Activated CD4-positive, alpha-beta T cell treated with anti-CD3 and anti-CD28 coated beads, Interleukin-2, Interleukin-4, amounts not matched to agents 100 ng/mL and 50 ng/mL, durations not matched to agents 16 hours and 8 hours (primary cell): ENCODE measurements at places on chromosomes 16 and 17.

GRCh38 chr16:67552476-67552875, 9.8 kb upstream of the CTCF start:
- no peak for DNase-seq

GRCh38 chr17:35117984-35118383, 1.7 kb downstream of the RAD51D start:
- peak; percentile 57 for DNase-seq

DNA sequence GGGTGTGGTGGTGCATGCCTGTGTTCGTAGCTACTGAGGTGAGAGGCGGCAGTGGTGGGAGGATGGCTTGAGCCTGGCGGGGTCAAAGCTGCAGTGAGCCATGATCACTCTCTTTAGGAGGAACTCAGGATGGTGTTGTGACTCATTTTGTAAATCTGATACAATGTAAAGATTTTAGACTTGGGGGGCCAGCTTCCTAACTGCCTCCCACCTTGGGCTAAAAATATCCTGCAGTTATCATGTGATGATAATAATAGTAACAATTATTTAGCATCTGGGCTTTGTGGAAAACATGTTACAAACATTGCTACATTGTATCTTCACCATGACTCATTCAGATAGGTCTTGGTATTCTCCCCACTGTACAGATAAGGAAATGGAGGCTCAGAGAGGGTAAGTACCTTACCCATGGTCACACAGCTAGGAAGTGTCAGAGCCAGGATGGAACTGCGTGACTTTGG, 7.4 kb downstream of the CTNS start:
- peak; percentile 66 for DNase-seq

DNA sequence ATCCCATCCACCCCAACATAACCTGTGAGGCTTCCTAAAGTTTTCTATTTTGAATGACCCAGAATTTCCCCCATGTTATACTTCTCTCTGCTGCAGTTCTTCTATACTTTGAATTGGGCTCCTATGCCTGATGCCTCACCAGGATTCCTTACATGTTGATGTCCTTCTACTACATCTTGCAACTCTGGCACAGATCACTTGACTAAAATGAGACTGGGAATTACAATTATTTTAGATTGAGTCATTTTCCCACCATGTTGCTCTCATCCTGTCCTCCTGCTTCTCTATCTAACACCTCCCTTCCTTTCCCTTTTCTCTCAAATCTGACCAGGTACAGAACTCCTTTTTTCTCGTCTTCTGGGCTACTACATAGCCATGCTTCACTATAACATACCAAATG, 314.0 kb upstream of the KCNJ16 start:
- no peak for DNase-seq

DNA sequence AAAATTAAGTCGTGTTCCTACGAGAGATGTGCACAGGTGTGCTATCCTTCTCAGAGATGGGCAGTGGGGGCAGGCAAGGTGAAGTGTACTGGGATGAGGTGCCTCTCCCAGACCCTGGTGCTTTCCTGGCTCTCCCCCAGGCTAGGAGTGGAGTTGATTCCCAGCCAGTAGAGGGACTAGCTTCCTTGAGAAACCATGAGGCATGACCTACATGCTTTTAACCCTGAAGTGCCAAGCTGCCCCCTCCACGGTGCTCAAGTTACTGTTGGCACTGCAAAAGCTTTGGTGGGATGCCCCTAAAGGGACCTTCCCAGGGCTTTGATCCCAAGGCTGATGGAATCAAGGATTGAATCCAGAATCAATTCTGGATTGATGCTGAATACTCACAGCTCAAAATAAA, 47.0 kb upstream of the SREBF1 start:
- DNase-seq = no peak

DNA sequence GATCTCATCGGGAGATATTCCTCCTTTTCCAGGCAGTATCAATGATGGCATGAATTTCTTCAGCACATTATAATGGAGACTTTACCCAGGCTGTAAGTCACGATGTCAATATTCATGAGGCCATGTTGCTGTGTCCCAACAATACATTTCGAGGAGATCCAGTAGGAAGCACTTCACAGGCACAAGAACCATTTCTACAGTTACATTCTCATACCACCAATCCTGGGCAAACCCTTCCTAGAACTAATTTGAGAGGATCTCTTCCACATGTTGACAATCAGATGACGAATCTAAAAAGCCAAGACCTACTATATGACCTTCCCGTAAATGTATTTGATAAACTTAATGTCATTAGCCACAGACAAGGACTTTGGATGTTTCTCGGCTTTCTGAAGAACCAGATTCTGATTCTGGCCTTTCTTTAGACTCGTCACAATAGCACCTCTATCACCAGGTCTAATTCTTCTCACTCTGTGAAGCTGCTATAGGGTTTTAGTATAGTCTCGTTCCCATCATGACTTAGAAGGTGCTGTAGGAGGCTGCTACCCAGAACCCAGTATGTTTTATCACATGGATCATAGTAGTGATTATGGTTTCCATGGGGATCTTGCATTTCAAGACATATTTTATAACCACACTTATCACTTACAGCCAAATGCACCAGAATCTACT, 40.2 kb downstream of the C16orf87 start:
- no peak for DNase-seq

DNA sequence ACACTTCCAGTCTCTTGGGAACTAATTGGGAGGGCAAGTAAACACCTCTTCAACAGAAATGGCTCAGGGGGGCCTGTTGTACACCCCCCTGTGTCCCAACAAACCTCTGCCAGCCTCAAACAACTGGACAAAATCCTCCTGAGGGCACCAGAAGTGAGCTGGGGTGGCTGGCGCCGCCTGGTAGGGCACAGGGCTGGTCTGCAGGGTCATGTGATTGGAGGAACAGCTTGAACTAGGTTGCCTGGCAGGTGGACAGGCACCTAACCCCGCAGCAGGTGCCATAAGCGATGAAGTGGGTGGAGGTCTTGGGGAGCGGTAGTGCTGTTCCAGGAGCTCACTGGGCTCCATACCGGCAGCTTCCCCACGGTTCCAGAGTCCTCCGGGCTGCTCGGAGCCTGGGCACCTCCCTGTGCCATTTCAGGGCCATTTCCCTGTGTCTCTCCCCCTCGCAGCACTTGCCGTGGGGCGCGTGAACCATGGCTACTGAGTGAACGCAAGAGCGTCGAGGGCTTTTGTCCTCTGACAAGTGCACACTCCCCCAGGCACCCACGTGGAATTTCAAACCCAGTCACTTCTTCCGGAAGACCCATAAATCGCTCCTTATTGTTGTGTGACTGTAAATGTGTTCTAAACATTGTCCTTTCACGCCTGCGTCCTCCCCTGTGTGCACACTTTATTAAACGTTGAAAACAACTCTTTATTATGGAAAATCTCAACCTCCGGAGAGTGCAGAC, 101.5 kb downstream of the SEC14L1 start:
- no peak for DNase-seq

DNA sequence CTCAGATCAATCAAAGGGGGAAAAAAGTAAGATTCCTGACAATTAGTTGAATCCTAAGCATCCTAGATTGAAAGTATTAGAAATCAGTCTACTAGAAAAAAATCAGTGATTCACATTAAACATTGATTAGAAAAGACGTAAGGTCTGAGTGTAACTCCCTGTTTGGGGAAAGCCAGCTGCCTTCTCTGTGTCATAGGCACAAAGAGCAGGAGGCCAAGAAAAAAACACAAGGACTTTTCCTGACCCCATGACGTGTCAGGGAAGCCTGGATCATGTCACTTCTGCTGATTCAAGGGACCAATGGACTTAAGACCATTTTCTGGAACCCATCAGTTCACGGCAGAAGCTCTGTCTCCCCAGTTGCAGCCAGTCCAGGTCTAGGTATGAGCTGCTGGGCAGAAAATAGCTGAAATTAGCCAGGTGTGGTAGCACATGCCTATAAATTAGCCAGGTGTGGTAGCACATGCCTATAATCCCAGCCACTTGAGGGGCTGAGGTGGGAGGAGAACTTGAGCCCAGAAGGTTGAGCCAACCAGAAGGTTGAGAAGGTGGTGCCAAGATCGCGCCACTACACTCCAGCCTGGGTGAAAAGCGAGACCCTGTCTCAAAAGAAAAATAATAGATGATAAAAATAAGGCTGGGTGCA, 35.9 kb downstream of the RANBP10 start:
- no peak for DNase-seq

- DNase-seq = peak; percentile 70
Observed at GRCh38 chr17:3964203-3965117, at the start of gene ATP2A3. Gene ATP2A3, minus strand, starts transcription at chr17:3964437. Its CDS starts 146 bp downstream, at chr17:3964291.
